Upper lobe of left lung (tissue), 6 donors: ENCODE measurements at places on chromosomes 2 and 18. TPM values are rescaled to one million over a fixed set of nuclear protein-coding genes. Genes with fewer than 3 reads are reported as not detected.

RNPEPL1 gene
- total RNA-seq = 117 TPM

DNA sequence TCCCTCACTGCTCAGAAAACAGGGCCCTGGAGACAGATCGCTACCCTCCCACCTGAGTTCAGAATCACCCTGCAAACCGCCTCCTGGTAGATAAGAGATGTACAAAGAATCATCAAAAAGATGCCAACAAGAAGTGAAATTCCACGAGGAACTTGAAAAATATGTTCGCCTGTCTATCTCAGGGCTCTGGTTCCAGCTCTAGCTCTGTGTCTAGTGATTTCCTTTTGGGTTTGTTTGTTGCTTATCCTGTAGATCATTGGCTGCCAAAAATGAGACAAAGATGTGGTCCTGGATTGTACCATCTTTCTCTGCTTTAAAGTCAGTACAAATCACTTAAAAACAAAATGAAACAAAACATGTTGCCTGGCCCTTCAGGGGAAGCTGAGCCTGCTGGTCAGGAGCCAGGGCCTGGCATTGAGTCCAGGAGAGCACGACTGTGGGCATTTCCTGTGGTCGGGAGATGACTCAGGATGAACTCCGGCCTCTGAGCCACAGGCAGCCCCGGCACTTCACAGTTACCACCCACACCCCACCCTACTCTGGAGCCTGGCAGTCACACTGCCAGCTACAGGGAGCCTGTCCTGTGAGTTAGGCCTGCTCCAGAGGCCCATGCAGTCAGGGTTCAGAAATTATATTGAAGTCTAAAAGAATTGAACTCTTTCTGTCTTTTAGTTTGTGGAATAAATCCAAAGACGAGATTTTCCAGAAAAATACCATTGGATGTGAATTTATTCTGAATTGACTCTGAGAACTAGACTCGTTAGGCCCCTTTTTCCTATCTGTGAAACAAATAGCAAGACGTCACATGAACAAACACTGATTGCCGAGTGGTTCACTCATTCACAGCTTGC lies 8.0 kb upstream of the ITGB6 start:
- DNase-seq = no peak
- H3K36me3 ChIP-seq = no peaks in the 10 kb centered on the region
- peak overlapping the region; percentile 45 for H3K27ac ChIP-seq
- H3K4me1 ChIP-seq = peaks cover 34% of the 10 kb centered on the region

DNA sequence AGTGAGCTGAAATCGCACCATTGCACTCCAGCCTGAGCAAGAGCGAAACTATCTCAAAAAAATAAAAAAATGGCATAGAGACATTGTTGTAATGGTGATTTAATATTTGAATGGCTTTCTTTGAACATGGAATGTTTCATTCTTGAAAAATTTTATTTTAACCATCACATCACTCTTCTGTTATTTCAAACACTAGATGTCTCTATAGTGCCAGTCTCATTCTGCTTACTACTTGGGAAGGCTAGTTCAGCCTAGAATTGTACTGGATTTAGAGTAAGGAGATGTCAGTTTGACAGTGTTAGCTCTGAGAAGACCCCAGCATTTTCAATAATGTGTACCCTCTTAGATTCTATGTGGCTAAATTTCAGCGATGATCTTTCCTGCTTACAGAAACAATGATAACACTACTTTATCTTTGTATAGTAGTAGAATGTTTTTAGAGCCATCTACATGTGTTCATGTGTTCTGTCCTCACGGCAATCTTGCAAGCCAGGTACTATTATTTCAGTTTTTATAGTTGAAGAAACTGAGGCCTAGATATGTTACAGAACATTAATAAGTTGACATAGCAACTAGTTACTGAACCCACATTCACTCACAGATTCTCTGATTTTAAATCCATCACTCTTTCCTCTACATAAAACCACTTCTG lies 142.9 kb upstream of the ZSWIM2 start:
- DNase-seq = no peak
- no peak overlapping the region for H3K27ac ChIP-seq
- no peaks in the 10 kb centered on the region for H3K27me3 ChIP-seq
- no peaks in the 10 kb centered on the region for H3K36me3 ChIP-seq

- peak overlapping the region; percentile 84 for H3K27ac ChIP-seq
- H3K4me3 ChIP-seq = peak overlapping the region; percentile 92
- H3K4me1 ChIP-seq = peaks cover 30% of the 10 kb centered on the region
- no peaks in the 10 kb centered on the region for H3K27me3 ChIP-seq
These were observed 440 bp upstream of the UGGT1 start for GRCh38 chr2:128090575-128090944.

DNA sequence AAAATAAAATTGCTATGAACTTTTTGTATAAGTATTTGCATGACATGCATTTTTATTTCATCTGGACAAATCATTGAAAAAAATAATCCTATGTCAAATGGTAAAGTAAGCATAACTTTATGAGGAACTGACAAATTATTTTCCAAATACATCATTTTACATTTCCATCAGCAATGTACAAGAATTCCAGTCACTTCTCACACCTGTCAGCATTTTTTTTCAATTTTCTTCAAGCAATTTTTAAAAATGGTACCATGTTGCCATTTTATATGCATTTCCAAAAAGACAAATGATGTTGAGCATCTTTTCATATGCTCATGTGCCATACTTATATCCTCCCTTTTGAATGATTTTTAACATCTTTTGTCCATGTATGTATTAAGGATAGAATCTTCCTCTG lies 961.7 kb upstream of the PIK3C3 start:
- H3K27ac ChIP-seq = no peak overlapping the region
- DNase-seq = no peak
- no peak overlapping the region for H3K4me3 ChIP-seq
- no peaks in the 10 kb centered on the region for H3K4me1 ChIP-seq
- no peaks in the 10 kb centered on the region for H3K27me3 ChIP-seq

QPCT gene
- 6.0 TPM for total RNA-seq

DNA sequence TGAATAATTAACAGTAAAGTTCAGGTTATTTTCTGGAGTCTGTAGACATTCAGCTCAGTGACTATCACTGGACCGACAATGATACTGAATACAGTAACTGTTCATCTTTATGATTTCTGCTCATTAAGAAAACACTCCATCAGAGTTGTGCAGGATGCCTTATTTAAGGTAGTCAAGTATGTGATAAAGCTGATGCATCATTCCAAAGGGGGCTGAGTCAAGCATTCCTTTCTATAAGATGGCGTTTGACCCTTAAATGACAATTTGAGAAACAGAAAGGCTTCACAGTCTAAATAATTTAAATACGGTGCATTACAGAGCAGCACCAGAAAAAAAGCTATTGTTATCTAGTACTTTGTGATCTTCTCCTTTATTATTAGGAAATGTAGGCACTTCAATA lies 131.1 kb downstream of the CDH2 start:
- no peaks in the 10 kb centered on the region for H3K4me1 ChIP-seq
- no peak overlapping the region for H3K4me3 ChIP-seq
- DNase-seq = no peak
- no peak overlapping the region for H3K27ac ChIP-seq

DNA sequence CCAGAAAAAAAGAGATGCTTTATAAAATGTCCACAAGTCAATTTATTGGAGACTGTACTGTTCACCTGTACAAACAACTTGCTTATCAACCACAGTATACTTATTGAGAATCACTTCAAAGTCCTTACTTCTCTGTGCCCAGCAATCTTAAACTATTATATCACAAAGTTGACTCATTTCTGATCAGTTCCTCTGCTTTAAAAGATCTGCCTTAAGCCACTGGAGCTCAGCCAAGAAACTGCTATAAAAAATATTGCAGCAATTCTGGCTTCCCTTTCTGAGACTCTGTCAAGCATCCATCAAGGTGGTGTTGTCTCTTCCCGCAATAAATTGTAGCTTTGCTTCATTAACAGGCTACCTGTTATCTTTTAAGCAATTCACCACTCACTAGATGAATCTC lies 375.2 kb upstream of the SPHKAP start:
- H3K27ac ChIP-seq = no peak overlapping the region
- no peak overlapping the region for H3K4me3 ChIP-seq
- no peaks in the 10 kb centered on the region for H3K27me3 ChIP-seq
- H3K4me1 ChIP-seq = no peaks in the 10 kb centered on the region

GRCh38 chr2:3557639-3558204 lies 411 bp downstream of the RNASEH1 start:
- H3K36me3 ChIP-seq = peaks cover 40% of the 10 kb centered on the region
- H3K27me3 ChIP-seq = no peaks in the 10 kb centered on the region
- DNase-seq = no peak
- peak overlapping the region; percentile 95 for H3K4me3 ChIP-seq
- peaks cover 20% of the 10 kb centered on the region for H3K4me1 ChIP-seq
- peak overlapping the region; percentile 98 for H3K27ac ChIP-seq

NETO1 gene
- not detected for total RNA-seq

- DNase-seq = no peak
- H3K4me1 ChIP-seq = peaks cover 14% of the 10 kb centered on the region
- H3K36me3 ChIP-seq = no peaks in the 10 kb centered on the region
- peak overlapping the region; percentile 39 for H3K4me3 ChIP-seq
- H3K27ac ChIP-seq = no peak overlapping the region
- H3K27me3 ChIP-seq = no peaks in the 10 kb centered on the region
These were observed 34.2 kb downstream of the CHRNA1 start for GRCh38 chr2:174729797-174730697.

DNA sequence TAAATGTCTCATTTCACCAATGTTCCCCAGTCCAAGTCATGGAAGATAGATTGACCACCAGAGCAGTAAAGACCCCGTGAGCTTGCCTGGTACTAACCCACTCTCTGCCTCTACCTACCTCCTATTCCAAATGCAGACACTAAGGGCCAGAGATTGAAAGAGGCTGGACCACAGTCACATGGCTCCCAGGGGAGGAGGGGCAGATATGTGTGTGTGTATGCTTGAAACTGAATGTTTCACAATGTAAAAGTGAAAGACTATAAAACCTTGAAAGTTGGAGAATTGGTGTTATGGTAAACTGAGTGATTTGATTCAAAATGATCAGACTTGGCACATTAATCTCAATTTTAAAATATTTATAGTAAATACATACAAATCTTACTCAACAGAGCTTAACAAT lies 21.7 kb upstream of the KLHL29 start:
- no peak for DNase-seq
- H3K36me3 ChIP-seq = no peaks in the 10 kb centered on the region
- H3K4me3 ChIP-seq = no peak overlapping the region
- H3K4me1 ChIP-seq = no peaks in the 10 kb centered on the region

DNA sequence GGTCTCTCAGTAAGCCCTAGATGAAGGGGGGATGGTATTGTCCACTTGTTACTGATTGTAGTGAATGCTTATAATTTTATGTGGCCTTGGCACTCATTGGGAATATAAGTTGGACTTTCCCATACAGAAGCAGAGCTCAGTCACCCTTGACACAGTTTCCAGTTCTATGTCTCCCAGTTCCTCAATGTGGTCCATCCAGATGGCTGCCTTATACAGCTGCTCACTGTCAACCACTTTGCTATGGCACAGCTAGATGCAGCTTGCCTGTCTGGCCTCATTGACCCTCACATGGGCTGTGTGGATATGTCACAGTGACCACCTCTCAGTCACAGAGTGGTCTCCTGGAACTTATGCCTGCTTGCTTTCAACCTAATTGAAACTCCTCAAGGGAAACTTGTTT lies 21.7 kb downstream of the SLC39A6 start:
- peaks cover 34% of the 10 kb centered on the region for H3K36me3 ChIP-seq
- no peak overlapping the region for H3K4me3 ChIP-seq
- H3K4me1 ChIP-seq = no peaks in the 10 kb centered on the region
- no peak for DNase-seq

KRCC1 gene
- total RNA-seq = 16.8 TPM

- H3K36me3 ChIP-seq = no peaks in the 10 kb centered on the region
- H3K4me3 ChIP-seq = no peak overlapping the region
- H3K27me3 ChIP-seq = no peaks in the 10 kb centered on the region
- H3K4me1 ChIP-seq = peaks cover 9% of the 10 kb centered on the region
These were observed 77.8 kb downstream of the CTIF start for GRCh38 chr18:48616484-48617255.

- no peaks in the 10 kb centered on the region for H3K4me1 ChIP-seq
- H3K27ac ChIP-seq = no peak overlapping the region
- no peak for DNase-seq
- H3K27me3 ChIP-seq = no peaks in the 10 kb centered on the region
These were observed 1658.1 kb downstream of the LRP1B start for GRCh38 chr2:140472676-140473075.
